ENCODE measurements at places on chromosomes 12 and 14.
A peak's percentile ranks its signal among the peaks of the same experiment; 100 is the strongest.

DNA sequence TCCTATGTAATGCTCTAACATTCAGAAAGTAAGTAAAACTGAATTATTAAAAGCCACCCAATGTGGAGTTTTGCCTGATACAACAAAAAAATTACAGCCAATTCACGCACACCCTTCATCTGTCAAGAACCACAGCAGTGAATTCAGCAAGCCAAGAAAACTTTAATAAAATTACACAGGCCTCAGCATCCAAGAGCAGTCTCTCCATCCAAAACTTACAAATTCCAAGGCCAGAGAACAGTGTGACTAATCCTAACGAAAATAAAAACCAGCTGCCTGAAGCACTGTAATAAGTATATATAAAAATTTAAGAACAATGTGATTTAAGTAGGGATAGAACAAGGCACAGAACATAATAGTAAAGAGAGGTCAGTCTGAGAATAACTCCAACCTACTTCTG, 54.2 kb downstream of the SIX6 start:
- H3K27ac ChIP-seq, result no peak overlapping the region
- DNase-seq, result peak; percentile 74
- H3K4me1 ChIP-seq, result 0 out of 2 replicates have a peak, but pooled peaks cover 1% of the 10 kb centered on the region
- no peaks in the 10 kb centered on the region for H3K36me3 ChIP-seq
- H3K4me3 ChIP-seq, result no peak overlapping the region

- H3K27ac ChIP-seq, result no peak overlapping the region
- peaks cover 11% of the 10 kb centered on the region for H3K4me1 ChIP-seq
- H3K36me3 ChIP-seq, result no peaks in the 10 kb centered on the region
- DNase-seq, result no peak
- H3K27me3 ChIP-seq, result no peaks in the 10 kb centered on the region
- H3K4me3 ChIP-seq, result no peak overlapping the region
Measured at GRCh38 chr12:88417531-88417930, 162.7 kb downstream of the KITLG start.

DNA sequence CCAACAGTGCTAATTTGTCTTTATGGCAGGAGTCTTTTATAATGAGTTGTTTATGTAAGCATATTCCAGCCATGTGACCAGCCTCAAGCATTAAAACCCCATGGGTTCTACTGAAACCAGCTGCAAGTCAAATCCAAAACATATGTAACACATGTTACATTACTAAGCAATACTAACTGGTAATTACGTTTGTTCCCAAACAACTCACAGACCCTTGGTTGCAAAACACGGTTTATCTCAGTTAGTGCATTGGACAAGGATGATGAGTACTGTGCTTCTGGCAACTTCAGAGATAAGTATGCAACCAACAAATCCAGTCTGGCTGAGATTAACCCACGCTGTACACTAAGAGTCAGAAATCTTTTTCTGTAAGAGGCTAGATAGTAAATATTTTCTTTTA, 110.1 kb upstream of the FAR2 start:
- DNase-seq, result peak; percentile 83
- H3K4me1 ChIP-seq, result peaks cover 10% of the 10 kb centered on the region
- H3K36me3 ChIP-seq, result no peaks in the 10 kb centered on the region
- no peaks in the 10 kb centered on the region for H3K27me3 ChIP-seq
- no peak overlapping the region for H3K4me3 ChIP-seq
- no peak overlapping the region for H3K27ac ChIP-seq

- H3K4me1 ChIP-seq, result no peaks in the 10 kb centered on the region
- no peak for DNase-seq
- no peak overlapping the region for H3K27ac ChIP-seq
- no peaks in the 10 kb centered on the region for H3K36me3 ChIP-seq
Measured at GRCh38 chr14:65371784-65372183, 40.7 kb upstream of the FUT8 start.

DNA sequence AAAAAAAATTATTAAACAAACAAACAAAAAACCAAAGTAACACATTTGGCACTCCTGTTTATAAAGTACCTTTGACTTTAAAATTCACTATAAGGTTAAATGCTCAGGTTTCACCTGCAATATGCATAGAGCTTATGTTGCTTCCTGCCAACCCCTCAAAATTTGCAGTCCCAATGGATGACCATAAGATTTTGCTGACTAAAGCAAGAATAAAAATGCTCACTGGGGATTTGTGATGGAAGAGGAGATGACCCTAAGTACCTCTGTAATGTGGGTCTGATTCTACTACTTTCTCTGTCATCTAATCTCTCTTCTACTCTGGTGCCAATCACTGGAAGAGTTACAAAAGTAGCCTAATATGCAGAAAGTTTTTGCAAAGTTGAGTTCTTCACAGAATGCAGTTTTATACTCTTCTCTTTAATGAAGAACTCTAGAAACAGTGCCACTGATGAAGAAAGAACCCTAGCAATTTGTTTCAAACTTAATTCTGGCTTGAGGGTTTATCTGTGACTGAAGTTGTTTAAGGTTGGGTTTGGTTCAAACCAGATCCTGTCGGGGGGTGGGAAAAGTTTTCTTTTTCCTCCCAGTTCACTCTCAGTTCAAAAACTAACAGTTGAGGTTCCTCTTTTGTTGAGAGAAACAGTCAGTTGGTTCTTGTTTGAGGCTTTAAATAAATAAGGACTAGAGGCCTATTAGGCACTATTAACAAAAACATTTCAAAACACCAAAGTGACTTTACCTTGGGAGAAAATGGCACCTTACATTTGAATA, 10.9 kb downstream of the WASHC3 start:
- H3K4me1 ChIP-seq, result 0 out of 2 replicates have a peak, but pooled peaks cover 2% of the 10 kb centered on the region
- no peaks in the 10 kb centered on the region for H3K27me3 ChIP-seq
- peaks cover 10% of the 10 kb centered on the region for H3K36me3 ChIP-seq
- no peak overlapping the region for H3K4me3 ChIP-seq

DNA sequence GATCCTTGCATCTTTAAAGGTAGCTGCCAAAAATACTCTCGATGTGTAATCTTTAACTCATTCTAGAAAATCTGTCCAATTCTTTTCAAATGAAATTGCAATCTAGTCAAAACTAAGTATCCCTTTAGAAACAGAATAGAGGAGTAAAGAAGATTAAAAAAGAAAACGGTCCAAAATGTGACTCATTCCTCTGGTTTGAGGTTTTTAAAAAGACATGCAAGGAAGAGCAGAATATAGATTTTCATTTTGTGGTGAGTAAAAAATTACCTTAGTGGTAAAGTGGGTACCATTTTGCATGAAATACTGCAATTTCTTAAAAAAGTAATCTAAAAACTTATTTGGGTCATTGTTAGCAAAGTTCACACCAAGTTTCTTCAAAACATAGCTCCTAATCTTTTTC, 108.4 kb downstream of the BRMS1L start:
- H3K4me3 ChIP-seq, result no peak overlapping the region
- no peak for DNase-seq
- H3K4me1 ChIP-seq, result no peaks in the 10 kb centered on the region

DNA sequence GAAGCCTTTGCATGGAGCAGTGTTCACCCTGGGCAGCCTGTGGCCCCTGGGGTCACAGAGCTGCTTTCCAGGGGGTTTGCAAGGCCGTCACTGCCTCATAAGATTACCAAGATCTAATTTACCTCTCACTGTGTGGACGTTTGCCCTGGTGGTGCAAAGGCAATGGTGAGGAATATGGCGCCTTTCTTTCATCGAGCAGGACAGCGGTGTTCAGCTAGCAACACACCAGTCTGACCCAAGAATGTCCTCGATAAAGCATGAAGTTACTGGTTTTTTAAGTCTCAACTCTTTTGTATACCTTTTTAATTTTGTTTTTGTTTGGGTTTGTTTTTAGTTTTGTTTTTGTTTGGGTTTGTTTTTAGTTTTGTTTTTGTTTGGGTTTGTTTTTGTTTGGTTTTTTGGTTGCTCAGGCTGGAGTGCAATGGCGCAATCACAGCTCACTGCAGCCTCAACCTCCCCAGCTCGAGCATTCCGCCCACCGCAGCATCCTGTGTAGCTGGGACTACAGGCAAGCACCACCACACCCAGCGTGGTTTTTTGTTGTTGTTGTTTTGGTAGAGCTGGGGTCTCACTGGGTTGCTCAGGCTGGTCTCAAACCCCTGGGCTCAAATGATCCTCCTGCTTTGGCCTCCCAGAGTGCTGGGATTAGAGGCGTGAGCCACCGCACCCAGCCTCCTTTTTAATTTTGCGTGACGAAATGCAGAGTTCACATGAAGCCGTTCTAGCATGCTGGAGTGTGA, 57.9 kb downstream of the PPP2R5C start:
- DNase-seq, result no peak
- no peak overlapping the region for H3K27ac ChIP-seq
- H3K36me3 ChIP-seq, result peaks cover 8% of the 10 kb centered on the region
- H3K27me3 ChIP-seq, result no peaks in the 10 kb centered on the region

DNA sequence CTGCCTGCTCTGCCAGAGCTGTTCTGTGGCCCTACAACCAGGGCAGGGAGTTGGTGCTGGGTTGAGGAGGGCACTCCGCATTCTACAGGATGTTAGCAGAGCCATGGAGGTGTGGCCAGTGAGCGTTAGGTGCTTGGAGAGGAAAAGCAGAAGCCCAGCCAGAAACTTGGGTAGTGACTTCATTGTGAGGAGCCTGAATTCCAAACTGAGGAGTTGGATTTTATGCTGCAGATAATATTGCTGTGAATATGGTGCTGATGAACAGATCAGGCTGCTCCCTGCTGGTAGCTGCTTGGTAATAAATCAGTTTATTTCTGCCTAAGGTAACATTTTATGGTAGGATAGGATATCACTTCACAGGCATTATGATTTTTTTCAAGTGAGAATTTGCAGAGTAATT, 7.1 kb upstream of the CCDC175 start:
- no peaks in the 10 kb centered on the region for H3K4me1 ChIP-seq
- 0 out of 2 replicates have a peak, but pooled peaks cover 2% of the 10 kb centered on the region for H3K27me3 ChIP-seq
- no peaks in the 10 kb centered on the region for H3K36me3 ChIP-seq
- DNase-seq, result peak; percentile 47

DNA sequence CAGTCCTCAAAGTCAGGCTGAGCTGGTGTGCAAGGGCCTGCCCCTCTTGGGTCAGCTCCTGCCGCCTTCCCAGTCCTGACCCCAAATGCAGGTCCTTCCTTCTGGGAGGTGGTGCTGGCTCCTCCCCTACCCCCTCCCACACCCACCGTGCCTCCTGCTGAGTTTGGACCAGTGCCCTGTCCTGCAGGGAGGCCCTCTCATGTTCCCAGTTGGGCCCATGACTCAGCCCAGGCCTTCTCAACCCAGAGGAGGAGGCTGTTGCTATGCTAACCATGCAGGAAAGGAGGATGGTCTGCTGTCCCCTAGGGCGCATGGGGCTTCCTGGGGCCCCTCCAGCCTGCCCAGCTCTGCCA, 4.4 kb downstream of the ZBTB42 start:
- no peak overlapping the region for H3K4me3 ChIP-seq
- H3K36me3 ChIP-seq, result no peaks in the 10 kb centered on the region
- no peaks in the 10 kb centered on the region for H3K27me3 ChIP-seq
- H3K27ac ChIP-seq, result peak overlapping the region; percentile 6
- peaks cover 13% of the 10 kb centered on the region for H3K4me1 ChIP-seq
- DNase-seq, result peak; percentile 89

GRCh38 chr14:90815822-90816662, at the start of gene TTC7B:
TTC7B (minus strand) TSS chr14:90816430; CDS start chr14:90816295, 135 bp downstream.
- H3K4me3 ChIP-seq, result peak within 1 kb of the TSS; percentile 100
- peak; percentile 24 for DNase-seq
- H3K4me1 ChIP-seq, result peaks cover 5% of the 10 kb centered on the region
- H3K36me3 ChIP-seq, result no peaks in the 10 kb centered on the region

GRCh38 chr14:104132981-104133380, 5.4 kb upstream of the KIF26A start:
- no peaks in the 10 kb centered on the region for H3K36me3 ChIP-seq
- no peaks in the 10 kb centered on the region for H3K4me1 ChIP-seq
- peaks cover 28% of the 10 kb centered on the region for H3K27me3 ChIP-seq
- no peak for DNase-seq
- H3K4me3 ChIP-seq, result no peak overlapping the region

DNA sequence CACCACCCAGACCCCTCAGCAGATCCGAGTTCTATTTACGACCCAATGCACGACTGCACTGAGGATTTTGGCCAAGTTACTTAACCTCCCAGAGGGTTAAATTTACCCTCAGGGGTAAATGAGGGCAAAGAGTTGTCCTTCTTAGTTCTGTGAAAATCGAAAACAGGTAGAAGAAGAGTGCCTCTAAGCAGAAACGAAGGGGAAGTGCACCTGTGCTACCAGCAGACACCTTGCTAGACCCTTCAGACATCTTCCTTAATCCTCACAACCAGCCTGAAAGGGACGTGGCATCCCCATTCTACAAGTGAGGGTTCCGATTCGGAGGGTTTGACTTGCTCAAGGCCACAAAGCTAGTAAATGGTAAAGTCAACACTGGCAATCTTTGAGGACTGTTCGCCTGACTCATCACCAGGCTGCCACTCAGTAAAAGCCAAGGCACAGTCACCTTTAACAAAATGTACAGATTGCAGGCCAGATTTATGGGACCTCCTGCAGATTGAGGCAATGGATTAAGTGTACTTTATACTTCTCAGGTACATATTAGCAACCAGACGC, 1.6 kb downstream of the GSG1 start:
- H3K4me1 ChIP-seq, result peaks cover 38% of the 10 kb centered on the region
- H3K36me3 ChIP-seq, result no peaks in the 10 kb centered on the region
- DNase-seq, result peak; percentile 46
- H3K4me3 ChIP-seq, result no peak overlapping the region

GRCh38 chr14:60561845-60562746, 53.1 kb downstream of the SIX6 start:
- DNase-seq, result peak; percentile 82
- no peak overlapping the region for H3K4me3 ChIP-seq
- no peaks in the 10 kb centered on the region for H3K27me3 ChIP-seq

DNA sequence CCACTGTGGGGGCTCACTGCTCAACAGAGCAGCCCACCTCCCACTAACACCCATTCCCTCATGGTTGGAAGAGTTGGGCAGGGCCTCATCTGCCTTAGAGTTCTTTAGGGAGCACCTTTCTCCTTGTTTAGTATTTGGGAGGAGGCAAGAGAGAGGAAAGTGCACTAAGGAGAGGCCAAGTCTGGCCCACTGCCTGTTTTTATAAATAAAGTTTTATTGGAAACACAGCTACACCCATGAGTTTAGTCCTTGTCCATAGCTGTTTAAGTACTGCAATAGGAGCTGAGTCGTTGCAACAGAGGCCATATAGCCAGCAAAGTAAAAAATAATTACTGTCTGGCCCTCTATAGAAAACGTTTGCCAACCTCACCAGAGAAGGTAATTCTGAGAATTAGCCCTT, 63.9 kb downstream of the C14orf132 start:
- peak overlapping the region; percentile 90 for H3K27ac ChIP-seq
- H3K4me1 ChIP-seq, result peaks cover 19% of the 10 kb centered on the region
- H3K27me3 ChIP-seq, result no peaks in the 10 kb centered on the region
- H3K4me3 ChIP-seq, result no peak overlapping the region
- no peaks in the 10 kb centered on the region for H3K36me3 ChIP-seq

- no peak for DNase-seq
- no peaks in the 10 kb centered on the region for H3K36me3 ChIP-seq
- no peak overlapping the region for H3K27ac ChIP-seq
- no peak overlapping the region for H3K4me3 ChIP-seq
- peaks cover 7% of the 10 kb centered on the region for H3K4me1 ChIP-seq
- H3K27me3 ChIP-seq, result no peaks in the 10 kb centered on the region
Measured at GRCh38 chr12:51897181-51897580, 9.3 kb downstream of the ANKRD33 start.

- no peak for DNase-seq
- no peaks in the 10 kb centered on the region for H3K4me1 ChIP-seq
- no peak overlapping the region for H3K4me3 ChIP-seq
- H3K27ac ChIP-seq, result no peak overlapping the region
Measured at GRCh38 chr12:48389409-48389808, 38.7 kb upstream of the ZNF641 start.

Data from IMR-90 (cell line).